Right hindlimb (tissue), 1 donor: ENCODE measurements at places on chromosomes 6 and 20.

DNA sequence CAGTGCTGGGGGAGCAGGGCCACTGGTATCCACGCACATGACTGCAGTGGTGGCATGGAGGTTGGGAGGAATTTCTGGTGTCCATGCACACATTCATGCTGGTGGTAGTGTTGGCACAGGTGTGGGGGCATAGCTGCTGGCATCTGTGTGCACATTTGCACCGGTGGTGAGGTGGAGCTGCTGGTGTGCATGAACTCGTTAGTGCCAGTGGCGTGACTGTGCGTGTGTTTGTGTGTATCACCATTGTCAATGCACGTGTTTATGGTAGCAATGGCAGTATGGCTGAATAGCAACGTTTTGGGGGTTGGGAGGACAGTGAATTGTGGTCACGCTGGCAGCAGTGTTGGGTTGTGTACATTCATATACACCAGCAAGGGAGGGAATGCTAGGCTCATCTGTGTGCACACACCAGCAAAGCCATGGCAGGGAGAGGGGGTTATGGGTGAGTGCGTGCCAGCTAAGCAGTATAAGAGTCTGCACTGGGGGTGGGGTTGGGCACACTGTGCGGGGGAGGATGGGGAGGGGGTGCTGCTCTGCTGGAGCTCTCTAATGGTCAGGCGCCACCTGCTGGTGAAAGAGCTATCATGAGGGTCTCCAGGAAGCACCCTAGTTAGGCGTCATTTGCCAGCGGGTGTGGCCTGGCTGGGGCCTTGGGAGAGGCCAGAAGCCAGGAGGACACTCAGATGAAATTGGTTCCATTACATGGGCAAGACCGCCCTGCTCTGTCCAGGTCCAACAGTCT, 626.1 kb upstream of the ID4 start:
- no peak for DNase-seq

DNA sequence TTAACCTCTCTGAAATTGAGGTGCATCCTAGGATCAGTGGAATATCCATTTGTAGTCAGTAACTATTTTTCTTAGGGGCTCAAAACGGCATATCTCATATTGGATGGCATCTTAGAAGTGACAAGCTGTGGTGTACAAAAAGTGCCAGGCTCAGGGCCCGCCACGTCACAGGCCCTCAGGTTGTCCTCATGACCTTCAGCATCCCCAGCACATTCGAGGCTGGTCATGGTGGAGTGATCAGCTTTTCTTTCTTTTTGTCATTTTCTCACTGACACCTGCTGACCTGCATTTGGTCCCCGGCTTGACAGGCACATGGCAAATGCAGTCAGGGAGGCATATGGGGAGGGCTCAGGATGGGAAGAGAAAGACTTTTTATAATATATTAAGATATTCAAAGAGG, 7.1 kb upstream of the E2F1 start:
- DNase-seq: no peak

- no peak for DNase-seq
Observed at GRCh38 chr6:64081453-64081852, 445.9 kb downstream of the PHF3 start.

DNA sequence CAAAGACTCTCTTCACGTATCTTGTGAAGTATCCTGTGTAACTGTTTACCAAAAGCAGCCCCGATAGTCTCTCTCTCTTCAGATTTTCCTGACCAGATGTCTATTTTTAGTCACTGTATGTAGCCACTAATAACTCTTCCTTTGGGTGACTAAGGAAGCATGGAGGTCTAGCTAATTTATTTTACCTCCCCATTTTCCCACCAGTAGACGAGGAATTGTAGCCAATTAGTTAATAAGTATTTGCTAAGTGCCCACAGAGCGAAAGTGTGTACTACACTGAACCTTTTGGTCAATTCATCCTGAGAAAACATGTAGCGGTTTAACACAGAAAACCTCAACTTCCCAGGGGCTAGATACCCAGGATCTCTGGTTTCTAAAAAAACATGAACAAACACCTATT, 180.6 kb downstream of the TBX18 start:
- DNase-seq: no peak
